ENCODE measurements at places on chromosomes 5 and 9.

- no peak for ATAC-seq
These were observed 187.5 kb upstream of the RORB start for GRCh38 chr9:74309654-74310053.

GRCh38 chr5:141675672-141676071 lies 6.4 kb downstream of the ARAP3 start:
- no peak for ATAC-seq

DNA sequence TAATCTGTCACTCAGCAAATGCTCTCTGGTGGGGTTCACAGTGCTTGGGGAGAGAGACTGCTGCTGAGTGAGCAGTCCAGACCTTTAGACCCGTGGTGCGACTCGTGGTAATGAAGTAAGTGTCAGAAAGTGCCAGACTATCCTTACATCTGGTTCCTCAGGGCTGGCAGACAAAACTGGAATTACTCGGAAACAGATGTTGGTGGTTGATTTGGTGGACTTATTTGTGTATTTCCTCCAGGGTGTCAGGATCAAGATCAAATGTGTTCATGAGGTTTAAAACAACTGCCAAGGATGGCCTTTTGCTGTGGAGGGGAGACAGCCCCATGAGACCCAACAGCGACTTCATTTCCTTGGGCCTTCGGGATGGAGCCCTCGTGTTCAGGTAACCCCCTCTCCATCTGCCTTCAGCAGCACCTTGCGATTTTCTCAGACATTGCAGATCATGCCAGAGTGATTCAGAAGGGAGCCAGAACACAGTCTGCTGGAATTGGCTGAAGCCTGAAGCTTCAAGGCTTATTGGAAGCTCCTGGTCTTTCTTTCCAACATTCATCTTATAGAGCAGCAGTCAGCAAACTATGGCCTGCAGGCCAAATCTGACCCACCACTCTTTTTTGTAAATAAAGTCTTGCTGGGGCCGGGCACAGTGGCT lies 105.2 kb downstream of the LIFR start:
- ATAC-seq: no peak

- peak; percentile 89 for ATAC-seq
These were observed 170.3 kb downstream of the PDZD2 start for GRCh38 chr5:31809050-31809870.

DNA sequence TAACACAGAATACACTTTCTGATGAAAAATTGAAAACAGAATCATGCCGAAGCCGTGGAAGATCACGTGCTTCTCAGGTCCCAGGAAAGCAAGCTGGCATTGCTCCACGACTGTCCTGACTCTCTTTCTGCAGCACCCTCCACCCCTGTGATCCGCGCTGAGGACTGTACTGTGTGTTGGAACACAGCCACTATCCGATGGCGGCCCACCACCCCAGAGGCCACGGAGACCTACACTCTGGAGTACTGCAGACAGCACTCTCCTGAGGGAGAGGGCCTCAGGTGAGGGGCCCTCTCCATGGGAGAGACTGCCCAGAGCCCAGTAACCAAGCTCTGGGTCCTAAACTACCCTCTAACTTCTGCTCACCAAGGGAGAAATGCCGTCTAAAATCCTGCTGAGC lies 73.3 kb downstream of the CMYA5 start:
- no peak for ATAC-seq

Data from esophagus mucosa (tissue), 1 donor.